ENCODE measurements at places on chromosomes 4 and X.

DNA sequence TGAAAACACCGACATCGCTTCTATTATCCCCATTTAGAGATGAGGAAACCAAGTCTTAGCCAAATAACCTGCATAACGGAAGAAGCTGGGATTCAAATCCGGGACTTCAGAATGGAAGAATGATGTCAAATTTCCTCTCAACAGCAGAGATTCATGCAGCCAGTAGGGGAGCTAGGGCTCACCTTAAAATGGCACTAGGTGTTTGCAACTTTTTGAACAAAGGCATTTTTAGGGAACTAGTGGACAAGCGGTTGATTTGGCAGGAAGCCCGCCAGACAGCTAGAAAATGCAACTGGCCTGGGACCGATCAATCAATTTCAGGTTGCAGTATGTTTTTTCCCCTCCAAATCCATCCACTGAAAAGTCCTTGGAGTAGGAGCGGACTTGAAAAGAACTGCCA, 224.2 kb downstream of the PTTG2 start:
- ATAC-seq, result no peak

DNA sequence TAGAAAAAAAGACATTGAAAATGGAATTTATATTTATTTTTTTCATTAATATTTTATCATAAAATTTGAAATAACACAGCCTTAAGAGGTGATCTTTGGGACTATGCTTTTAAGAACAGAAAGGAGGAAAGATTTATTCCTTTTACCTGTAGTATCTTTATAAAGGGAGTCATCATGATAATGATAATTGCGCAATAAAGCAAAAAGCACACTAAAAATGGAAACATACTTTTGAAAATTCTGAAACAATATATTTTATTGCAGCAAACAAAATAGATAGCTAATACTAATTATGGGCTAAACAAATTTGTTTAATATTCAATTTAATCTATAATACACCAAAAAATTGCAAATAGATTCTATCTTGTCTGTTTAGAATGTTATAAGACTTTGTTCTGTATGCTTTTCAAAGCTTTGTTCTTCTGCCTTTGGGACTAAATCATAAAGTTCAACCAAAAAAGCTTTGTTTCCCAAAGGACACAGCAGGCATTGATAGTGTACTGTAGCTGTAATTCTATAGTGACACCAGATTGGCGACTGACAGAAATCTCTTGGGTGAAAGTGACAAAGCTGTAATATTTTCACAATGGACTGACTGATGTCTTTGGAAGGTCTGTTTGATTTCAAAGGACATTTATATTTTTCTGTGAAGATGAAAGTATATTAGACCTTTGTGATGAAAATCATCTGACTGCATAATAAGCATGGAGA, 2156.6 kb upstream of the TENM3 start:
- no peak for ATAC-seq

DNA sequence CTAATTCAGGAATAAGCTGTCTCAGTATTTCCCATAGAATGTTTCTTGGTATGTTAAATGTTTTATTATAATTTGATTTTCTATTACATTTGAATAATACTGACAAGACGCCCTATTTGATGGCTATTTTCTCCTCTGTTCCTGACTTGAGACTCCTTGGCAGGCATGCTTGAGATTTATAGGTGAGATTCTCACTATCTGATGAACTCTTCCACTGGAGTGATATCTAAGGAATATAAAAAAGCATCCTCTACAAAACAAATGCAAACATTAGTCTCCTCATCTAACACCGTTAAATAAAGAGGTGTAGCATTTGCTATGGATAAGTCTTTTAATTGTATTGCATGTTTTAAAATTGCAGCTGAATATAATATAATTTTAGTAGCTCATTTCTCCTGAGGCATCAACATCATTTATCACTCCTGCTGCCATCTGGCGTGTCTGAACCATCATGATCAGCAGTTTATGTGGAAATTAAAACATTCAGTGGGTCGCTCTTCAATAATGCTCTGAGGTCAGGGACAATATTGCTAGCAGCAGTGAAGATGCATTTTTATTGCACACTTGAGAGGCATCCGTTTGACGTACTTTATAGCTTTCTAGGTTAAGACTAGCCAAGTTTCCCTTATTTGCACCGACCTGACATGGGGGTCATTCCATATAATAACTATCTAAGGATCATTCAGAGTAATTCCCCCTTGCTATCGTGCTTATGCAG, 210.4 kb upstream of the GALNTL6 start:
- no peak for ATAC-seq

- ATAC-seq, result no peak
Measured at GRCh38 chrX:7100022-7100421, 47.5 kb upstream of the STS start.

- no peak for ATAC-seq
Measured at GRCh38 chrX:152575331-152575730, 62.4 kb upstream of the GABRQ start.

GRCh38 chr4:188262464-188262863, 123.2 kb downstream of the TRIML1 start:
- ATAC-seq, result no peak

GRCh38 chr4:185700048-185700447, 111.9 kb downstream of the SORBS2 start:
- peak; percentile 78 for ATAC-seq

- no peak for ATAC-seq
Measured at GRCh38 chr4:108483079-108483478, 137.3 kb upstream of the RPL34 start.

GRCh38 chr4:35358001-35358584, 886.2 kb downstream of the ARAP2 start:
- no peak for ATAC-seq

DNA sequence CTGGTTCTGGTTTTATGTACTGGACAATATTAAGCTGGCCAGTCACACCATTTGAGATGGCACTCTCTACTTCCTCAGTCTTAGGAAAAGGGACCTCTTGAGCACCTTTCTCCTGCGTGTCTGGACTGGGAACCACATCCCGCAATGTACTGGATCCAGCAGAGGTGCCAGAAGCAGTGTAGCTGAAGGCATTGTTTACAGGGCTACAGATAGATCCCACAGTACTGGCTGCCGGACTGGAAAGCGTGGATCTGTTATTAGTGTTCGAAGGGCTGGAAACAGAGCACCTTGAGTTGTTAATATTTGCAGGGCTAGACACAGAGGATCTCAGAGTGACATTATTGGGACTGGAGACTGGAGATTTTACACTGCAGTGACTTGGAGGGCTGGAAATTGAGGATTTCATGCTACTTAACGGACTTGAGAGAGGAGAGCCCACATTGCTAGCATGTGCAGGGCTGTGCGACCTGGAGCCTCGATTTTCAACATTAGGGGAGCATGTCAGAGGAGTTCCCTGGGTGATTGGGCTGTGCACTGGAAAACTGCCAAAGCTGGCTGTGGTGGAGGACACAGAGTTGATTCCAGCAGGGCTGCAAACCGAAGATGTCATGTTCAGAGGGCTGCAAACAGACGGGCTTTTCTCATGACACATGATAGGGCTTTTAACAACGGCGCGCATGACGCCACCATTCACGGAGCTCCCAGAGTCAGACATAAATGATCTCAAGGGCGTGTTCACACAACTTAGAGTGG, 6.4 kb downstream of the NR3C2 start:
- ATAC-seq, result no peak

DNA sequence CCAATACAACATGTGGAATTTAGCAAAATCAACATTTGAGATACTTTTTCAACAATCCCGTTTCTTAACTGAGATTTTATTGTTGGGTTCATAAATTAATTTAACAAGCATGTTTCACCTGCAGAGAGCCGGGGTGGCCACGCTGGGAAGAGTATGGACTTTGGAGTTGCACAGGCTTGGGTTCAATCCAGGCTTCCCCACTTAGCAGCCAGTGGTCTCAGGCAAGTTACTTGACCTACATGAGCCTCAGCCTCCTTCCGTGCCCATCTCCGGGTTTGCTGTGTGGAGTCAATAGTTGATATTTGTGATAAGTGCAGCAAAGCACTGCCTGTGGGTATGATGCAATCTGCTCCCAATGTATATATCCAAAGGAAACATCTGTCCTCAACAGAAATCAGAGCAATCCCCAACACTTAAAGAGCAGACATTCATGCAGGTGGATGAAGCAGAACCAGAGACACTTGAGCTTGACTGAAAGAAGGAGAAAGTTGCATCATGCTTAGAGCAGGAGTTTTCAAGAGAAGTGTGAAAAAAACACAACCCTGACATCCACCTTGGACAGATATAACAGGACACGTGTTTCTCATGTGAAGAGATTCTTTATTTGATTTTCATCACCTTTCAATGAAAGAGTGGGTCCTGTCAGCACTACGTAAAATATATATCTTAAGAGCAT, 5.1 kb downstream of the CYTL1 start:
- ATAC-seq, result no peak

DNA sequence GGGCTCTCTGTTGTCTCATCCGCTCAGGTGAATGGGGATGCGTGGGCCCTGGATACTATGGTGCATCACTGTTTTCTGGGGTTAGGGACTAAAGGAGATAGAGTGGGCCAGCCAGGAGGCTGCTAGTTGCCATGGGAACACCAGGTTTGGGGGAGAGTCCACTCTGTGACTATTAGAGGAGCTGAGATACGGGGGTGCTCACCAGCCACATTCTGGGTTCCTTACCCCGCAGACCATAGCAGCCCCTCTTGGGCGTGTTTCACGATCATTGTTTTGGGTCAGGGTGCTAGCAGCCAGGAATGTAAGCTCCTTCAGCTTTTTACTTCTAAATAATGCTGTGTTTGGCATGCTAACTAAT, 4.6 kb downstream of the EFNB1 start:
- no peak for ATAC-seq

DNA sequence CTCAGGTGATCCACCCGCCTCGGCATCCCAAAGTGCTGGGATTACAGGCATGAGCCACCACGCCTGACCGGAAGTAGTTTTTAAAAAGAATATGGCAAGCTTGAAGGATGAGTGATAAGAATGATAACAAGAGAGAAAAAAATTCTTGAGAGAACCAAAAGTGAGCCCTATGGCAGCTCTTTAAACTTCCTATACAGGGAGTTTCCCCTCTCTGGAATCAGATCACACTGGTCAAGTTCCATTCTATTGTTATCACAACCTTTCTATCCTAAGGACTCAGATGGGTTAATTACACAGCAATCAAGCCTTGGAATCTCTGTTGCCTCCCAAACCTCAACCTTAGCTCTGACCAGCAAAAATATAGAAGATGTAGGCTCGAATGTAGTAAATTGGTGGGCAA, 33.8 kb upstream of the ZNF518B start:
- ATAC-seq, result no peak

DNA sequence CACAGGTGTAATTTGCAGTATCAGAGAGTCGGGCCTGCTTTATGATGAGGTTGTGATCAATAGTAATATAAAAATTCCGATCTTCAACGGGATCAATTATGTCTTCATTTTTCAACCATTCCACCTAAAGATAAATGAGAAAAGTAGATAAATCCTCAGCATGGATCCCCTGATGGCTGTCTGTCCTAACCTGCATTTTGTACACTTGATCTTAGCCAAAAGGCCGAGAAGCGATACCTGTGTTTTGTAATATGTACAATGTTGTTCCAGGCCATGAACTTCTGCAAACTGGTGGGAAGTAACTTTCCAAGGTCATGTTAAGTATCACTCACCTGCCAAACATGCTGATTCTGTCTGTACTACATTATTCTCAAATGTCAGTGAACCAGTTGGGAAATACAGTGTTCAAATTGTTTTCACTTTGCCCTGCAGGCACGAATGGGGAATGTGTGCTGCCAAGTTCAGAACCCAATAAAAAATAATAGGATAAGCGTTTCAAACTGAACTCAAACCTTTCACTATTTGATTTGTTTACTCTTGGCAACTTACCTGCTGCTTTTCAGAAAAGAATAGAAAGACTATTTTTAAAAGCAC, 298.1 kb downstream of the UNC5C start:
- ATAC-seq, result no peak

DNA sequence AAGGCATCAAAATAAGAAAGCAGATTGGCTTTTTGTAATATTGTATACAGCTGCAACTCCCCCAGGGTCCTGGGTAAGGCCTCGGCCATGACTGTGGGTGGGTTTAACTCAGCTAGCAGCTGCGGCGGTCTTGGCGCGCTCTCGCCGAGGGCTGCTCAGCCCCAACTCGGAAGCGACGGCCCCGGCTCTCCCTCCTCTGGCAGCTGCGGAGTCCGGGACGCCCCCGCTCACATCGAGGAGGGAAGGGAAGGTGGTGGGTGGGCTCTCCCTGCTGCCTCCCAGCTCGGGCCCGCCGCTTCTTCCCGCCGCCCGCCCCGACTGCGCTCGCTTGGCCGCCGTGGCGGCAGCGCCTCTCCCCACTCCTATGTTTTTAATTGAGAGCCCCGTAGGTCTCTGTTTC, 51.2 kb downstream of the GPR50 start:
- ATAC-seq, result no peak

DNA sequence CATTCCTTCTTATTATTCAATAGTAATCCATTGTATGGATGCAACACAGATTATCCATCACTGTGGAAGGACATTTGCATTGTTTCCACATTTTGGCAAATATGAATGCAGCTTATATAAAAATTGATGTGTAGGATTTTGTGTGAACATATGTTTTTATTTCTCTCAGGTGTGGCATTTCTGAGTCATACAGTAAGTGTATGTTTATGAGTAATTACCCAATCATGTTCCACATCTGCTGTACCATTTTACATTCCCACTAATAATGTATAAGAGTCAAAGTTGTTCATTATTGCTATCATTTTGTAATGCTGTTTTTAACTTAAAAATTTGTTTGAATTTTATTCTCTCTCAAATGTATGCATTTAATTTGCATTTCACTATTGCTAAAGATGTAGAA, 25.5 kb downstream of the MAGEA4 start:
- ATAC-seq, result no peak

DNA sequence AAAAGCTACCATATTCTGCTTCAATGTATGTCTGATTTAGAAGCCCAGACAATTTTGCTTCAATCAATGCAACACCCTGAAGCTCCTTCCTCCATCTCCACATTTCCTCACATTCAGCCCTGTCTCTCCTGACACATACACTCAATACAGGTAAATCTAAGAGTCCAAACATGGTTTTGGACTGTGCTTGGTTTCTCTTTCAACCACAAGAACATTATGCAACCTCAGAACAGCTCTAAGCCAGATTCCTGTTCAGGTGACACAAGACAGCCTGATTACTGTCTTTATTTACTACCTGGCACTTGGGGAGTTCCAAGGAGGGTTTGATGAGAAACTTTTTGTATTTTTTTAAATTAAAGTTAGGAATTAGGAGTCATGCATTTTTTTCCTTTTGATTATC, 307.5 kb upstream of the SLIT2 start:
- no peak for ATAC-seq
